ENCODE measurements at places on chromosomes 1 and 21.

- no peak for DNase-seq
These were observed 3.0 kb downstream of the SRP9 start for GRCh38 chr1:225780630-225781029.

DNA sequence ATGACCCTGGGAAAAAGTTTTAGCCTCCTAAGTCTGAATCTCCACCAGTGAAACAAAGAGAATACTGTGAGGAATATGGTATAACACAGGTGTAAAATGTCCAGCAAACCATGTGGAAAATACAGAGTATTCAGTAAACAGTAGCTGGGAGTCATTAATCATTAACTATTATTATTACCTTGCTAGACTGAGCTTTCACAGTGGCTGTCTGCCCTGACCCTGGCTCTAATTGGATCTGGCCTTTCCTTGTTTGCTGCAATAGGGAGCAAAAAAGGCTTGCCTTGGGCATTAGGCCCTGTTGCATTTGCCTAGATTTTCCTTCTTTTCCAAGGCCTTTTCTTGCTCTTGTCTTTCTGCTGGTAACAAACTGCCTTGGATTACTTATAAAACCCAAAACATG lies 179.1 kb upstream of the BEND5 start:
- no peak for DNase-seq

DNA sequence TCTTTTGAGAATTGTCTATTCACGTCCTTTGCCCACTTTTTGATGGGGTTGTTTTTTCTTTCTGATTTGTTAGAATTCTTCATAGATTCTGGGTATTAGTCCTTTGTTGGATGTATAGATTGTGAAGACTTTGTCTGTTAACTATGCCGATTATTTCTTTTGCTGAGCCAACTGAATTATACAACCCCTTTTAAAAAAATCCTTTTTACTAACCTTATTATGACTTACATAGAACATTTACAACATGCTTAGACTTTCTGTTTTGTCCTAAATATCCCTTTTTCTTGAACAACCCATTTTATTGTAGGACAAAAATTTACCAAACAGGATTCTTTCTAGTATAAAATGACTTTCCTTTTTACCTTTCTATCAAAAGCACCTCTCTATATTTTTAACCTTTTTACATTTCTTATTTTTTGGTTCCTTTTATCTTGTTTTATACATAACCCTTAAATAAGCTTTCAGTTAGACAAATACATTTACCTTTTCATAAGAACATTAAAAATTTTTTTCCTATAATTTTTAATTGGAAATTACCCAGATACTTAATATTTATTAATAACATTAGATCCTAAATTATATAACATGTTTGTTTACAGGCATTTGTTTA lies 70.4 kb upstream of the TTLL7 start:
- DNase-seq: no peak

DNA sequence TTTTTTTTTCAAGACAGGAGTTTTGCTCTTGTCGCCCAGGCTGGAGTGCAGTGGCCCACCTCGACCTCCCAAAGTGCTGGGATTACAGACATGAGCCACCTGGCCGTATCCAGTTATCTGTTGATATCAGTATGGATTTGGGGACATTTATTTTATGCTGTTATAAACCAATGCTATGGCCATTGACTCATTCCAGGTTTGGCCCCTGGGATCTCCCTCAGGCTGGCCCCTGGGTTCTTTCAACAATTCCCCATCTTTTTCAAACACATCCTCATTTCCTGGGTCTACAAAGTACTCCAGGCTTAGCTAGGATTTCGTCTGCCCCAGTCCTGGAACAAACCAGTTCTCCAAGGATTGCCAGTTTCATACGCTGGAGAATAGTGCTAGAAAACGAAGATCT lies 44.1 kb downstream of the WDR4 start:
- no peak for DNase-seq

DNA sequence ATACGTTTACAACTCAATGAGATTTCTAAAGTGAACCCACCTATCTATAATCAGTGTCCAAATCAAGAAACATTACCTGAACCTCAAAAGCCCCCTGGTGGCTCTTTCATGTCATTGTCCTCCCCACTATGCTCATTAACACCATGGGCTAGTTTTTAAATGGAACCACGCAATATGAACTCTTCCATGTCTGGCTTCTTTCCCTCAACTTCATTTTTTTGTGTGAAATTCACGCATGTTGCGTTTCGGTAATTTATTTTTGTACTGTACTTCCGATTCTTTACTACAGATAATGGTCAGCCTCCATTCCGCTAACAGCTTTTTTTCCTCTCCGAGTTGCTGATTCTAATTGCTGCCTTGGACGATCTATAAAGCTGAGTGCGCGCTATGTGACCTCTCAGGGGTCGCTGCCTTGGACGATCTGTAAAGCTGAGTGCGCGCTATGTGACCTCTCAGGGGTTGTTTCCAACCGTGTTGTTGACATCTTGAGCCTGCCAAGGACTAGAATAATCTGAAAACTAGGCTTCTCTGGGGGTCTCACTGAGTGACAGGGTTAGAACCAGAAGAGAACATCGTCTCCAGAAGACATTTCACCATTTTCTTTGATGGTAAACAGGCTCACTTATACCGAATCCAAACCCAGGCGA lies 1.1 kb upstream of the CACYBP start:
- DNase-seq: no peak

DNA sequence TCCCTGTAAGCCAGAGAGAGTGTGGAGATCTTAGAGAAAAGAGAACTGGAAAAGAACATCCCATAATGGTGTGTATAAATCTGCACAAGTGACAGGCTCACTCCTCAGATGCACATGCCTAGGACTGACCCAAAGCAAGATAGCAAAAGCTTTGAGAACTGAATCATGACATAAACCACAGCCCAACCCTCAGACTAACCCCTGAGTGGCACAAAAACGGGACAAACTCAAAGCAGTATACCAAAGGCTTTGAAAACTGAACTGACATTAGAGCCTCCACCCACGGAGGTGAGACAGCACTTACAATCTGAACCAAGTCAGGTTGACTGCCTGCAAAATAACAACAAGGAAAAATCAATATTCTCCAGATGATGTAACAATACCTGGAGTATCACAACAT lies 70.8 kb downstream of the TIAM1 start:
- DNase-seq: no peak

DNA sequence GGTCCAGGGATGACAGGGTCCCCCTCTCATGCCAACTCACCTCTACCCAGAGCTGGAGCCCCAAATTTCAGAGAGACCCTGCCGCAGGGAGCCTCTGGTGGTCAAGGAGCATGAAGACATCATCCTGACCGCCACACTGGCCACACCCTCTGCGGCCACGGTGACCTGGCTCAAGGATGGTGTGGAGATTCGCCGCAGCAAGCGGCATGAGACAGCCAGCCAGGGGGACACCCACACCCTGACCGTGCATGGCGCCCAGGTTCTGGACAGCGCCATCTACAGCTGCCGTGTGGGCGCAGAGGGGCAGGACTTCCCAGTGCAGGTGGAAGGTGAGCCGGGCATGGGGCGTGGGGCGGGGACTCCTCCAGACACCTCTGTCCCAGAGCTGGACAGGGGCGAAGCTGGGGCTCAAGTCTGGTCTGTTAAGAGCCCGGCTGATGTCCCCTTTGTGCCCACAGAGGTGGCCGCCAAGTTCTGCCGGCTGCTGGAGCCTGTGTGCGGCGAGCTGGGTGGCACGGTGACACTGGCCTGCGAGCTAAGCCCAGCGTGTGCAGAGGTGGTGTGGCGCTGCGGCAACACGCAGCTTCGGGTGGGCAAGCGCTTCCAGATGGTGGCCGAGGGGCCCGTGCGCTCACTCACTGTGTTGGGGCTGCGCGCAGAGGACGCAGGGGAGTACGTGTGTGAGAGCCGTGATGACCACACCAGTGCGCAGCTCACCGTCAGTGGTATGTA lies 66.0 kb downstream of the OBSCN start:
- peak; percentile 6 for DNase-seq

GRCh38 chr1:174874331-174875053 lies 125.3 kb upstream of the CACYBP start:
- DNase-seq: no peak

DNA sequence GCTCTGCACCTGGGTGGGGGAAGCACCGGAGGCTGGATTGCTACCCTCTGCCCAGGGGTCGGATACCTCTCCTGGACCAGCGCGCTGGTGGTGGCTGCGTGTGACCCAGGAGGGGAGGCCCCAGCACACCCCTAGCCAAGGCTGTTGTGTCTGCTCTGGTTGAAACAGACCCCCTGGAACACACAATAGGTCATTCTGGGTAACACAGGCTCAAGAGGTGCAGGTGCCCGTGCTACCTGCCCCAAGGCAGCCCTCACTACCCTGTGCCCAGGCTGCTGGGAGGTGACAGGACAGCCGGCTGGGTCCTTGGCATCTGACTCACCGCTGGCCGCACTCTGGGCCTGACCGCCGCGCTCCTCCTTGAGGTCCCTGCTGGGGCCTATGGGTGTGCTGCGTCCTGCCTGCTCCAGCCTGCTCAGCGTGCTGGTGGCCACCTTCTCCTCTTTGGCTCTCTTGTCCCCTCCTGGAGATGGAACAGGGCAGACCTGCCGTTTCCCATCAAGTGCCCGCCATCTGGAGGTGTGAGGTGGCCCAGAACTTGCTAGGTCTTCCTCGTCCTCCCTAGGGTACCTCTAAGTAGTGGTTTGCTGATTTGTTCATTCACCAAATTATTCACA lies 30.0 kb downstream of the ZBTB17 start:
- DNase-seq: no peak

DNA sequence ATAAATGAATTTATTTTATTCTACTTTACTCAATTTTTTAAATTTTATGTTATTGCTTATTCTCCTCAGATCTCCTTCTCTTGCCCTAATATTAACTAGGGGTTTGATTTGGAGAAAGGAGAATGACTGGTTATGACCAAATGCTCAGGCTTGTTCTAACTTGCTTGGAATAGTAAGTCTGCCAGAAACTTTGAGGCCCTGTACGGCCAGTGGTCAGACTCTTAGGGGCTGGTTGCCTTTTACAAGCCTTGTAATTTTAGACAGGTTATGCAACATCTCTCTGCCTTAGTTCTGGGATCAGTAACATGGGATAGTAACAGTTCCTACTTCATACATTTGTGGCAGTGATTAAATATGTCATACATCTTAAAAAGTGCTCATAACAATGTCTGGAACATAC lies 279.5 kb downstream of the DUSP10 start:
- DNase-seq: no peak

- no peak for DNase-seq
These were observed 58.6 kb upstream of the HIVEP3 start for GRCh38 chr1:41977326-41977725.

DNA sequence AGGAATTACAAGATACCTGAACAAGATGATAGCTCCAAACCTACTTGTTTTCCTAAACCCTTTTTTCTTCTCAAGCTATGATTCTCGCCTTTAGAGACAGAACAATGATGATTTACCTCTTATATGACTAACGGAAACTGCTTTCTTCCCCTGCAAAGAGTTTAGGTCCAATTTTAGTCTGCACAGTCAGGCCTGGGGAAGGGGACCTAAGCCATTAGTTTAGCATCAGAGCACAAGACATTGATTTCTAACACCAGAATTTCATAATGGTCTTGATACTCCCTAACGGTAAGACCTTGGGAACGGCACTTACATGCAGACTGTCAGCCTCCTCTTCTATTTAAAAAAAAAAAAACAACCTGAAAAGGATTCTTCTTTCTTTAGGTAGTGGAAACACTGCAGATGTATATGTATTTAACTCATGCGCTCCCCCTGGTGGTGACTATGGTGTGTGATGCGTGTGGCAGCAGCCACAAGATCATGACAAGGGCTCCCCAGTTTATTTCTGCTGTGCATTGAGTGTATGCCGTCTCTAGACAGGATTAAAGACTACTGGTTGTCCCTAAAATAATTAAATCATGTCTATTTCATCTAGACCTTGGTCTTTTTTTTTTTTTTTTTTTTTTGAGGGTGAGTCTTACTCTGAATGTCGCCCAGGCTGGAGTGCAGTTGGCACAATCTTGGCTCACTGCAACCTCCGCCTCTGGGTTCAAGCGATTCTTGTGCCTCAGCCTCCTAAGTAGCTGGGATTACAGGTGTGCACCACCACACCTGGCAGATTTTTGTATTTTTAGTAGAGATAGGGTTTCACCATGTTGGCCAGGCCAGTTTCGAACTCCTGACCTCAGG lies 37.3 kb upstream of the TMEM222 start:
- DNase-seq: peak; percentile 78

DNA sequence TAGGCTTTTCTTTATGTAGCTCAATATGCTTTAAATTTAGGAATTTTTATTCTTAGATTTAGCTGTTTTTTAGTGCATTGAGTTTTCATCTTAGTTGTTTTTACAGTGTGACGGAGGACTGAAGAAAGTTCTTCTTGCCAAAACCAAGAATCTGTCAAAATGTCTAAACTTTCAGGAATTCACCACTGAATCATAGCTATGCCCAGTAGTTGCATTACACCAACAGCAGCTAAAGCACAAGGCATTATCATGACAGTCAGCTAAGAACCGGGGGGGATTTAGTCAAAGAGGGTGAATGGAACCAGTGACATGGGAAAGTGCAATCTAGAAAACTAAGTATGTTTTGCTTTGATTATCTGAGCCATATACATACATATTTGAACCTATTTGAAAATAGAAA lies 6.5 kb upstream of the C1orf146 start:
- DNase-seq: no peak

DNA sequence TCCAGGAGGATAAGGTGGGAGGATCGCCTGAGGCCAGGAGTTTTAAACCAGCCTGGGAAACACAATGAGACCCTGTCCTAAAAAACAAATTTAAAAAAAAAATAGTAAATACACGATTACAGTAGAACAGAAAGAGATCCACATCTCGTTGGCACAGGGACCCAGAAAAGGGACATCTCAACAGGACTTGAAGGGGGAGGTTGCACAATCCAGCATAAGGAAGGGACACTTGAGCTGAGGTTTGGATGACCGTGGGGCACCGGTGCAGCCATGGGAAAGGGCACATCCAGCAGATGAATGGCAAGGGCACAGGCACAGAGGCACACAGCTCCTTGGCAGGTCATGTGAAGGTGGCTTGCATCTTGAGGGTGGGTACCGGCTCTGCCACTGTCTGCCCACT lies 20.5 kb downstream of the TRIM67 start:
- DNase-seq: no peak

DNA sequence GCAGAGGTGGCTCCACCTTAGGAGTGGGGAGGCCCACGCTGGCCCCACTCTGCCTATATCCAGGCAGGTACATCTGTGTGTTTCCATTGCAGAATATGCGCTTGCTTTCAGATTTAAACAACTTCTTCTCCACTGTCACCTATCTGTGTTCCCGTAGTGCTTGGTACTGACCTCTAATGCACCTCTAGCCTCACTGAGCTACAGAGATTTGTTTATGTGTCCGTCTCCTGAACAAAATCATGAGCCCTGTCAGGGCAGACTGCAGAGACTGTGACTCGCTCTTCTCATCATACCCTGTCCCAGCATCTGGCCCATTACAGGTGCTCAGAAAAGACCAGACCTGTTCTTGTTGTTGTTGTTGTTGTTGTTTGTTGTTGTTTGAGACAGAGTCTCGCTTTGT lies 14.5 kb upstream of the LRRC38 start:
- DNase-seq: no peak

- no peak for DNase-seq
These were observed 17.7 kb downstream of the COL6A2 start for GRCh38 chr21:46115441-46116188.
